ENCODE measurements at places on chromosomes 2 and 18. TPM values are rescaled to one million over a fixed set of nuclear protein-coding genes. Genes with fewer than 3 reads are reported as not detected.

DNA sequence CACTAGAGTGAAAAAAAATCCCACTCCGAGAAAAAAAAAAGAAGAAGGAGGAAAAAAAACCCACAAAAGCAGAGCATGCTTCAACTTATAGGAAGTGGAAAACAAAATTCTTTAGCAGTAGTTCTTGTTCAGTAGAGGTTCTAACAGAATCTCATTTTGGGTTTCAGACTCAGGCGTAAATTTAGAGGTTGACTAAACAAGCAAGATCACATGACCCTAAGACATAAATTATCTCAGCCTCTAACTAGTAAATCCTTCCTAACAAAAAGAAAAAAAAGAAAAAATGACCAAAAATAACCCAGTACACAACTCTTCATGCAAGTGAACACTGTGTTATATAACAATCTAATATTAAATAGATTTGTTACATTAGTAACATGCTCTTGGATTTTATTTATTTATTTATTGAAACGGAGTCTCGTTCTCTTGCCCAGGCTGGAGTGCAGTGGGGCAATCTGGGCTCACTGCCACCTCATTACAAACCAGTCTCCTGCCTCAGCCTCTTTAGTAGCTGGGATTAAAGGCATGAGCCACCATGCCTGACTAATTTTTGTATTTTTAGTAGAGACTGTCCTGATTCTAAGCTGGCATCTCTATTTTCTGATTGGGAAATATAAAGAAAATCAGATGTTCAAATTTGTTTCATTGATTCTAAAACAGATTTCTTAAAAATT lies 35.4 kb downstream of the PPP4R3B start:
- peak overlapping the region; percentile 33 for H3K27ac ChIP-seq
- H3K4me3 ChIP-seq: no peak overlapping the region
- H3K4me1 ChIP-seq: peaks cover 21% of the 10 kb centered on the region
- no peaks in the 10 kb centered on the region for H3K36me3 ChIP-seq
- no peak for DNase-seq

- no peaks in the 10 kb centered on the region for H3K36me3 ChIP-seq
- no peak for DNase-seq
- H3K4me3 ChIP-seq: no peak overlapping the region
- H3K27ac ChIP-seq: no peak overlapping the region
These were observed 38.8 kb downstream of the NCAPH start for GRCh38 chr2:96374211-96374951.

GRCh38 chr18:56522816-56523215 lies 115.6 kb downstream of the TXNL1 start:
- no peak for DNase-seq
- H3K4me3 ChIP-seq: no peak overlapping the region
- no peaks in the 10 kb centered on the region for H3K27me3 ChIP-seq

DNA sequence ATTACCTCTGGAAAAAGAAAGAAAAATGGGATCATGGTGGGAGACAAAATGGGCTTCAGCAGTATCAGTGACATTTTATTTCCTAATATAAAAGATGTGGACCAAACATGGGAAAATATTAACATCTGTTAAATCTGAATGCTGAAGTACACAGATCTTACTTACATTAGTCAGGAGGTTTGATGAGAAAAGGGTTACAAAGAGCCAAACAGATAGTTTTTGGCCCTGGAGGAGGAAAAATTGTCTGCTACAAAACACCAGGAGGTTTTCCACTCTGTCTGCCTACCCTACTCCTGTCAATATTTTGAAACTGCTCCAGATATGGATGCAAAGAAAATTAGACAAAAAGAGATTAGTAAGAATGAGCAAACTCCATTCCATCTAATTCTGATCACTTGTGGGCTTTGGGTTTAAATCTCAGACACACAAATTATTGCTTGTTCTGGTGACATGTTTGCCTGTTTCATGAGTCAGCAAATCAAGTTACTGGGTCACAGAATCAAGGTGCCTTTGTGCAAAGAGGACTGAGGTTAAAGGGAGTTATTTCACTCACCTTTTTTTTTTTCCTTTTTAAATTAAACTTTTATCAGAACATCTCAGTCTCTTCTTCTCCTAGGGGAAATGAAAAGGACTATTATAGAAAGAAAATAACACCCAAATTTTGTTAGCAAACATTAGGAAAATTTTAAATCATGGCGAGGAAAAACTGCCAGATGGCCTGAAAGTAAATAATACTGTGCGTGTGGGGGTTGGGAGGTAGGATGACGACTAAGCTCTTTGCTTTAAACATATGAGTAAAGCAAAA lies 87.0 kb upstream of the SPATS2L start:
- DNase-seq: no peak
- no peak overlapping the region for H3K4me3 ChIP-seq
- no peak overlapping the region for H3K27ac ChIP-seq
- H3K4me1 ChIP-seq: no peaks in the 10 kb centered on the region

Gene DSG4
- not detected for total RNA-seq

Data from sigmoid colon (tissue), 7 donors.